ENCODE measurements at places on chromosomes 12 and 14. TPM values are rescaled to one million over a fixed set of nuclear protein-coding genes. Genes with fewer than 3 reads are reported as not detected.

EGLN3 gene
- total RNA-seq, result 1.7 TPM

MIPOL1 gene
- total RNA-seq, result 16.3 TPM

RAB35 gene
- total RNA-seq, result 32.1 TPM

HPD gene
- total RNA-seq, result 1.4 TPM

CACNA1C gene
- total RNA-seq, result 10.0 TPM

IGF1 gene
- total RNA-seq, result 0.39 TPM

PAPLN gene
- total RNA-seq, result 3.2 TPM

TAC3 gene
- not detected for total RNA-seq

VAMP1 gene
- total RNA-seq, result 20.4 TPM

PIWIL1 gene
- not detected for total RNA-seq

RNFT2 gene
- 6.6 TPM for total RNA-seq

PABPN1 gene
- total RNA-seq, result 77.2 TPM

SLC35F4 gene
- not detected for total RNA-seq

MAP1LC3B2 gene
- 0.52 TPM for total RNA-seq

RAD9B gene
- total RNA-seq, result 0.46 TPM

C12orf57 gene
- total RNA-seq, result 64.3 TPM

FAIM2 gene
- total RNA-seq, result 3.7 TPM

CNTN1 gene
- 1.8 TPM for total RNA-seq

ZNF10 gene
- total RNA-seq, result 10.8 TPM

KRT8 gene
- 9.3 TPM for total RNA-seq

CLEC6A gene
- not detected for total RNA-seq

TRHDE gene
- total RNA-seq, result 1.6 TPM

DACT1 gene
- 43.4 TPM for total RNA-seq

OLR1 gene
- not detected for total RNA-seq

SIX6 gene
- not detected for total RNA-seq

SRGAP1 gene
- total RNA-seq, result 17.6 TPM

FIGNL2 gene
- under 0.01 TPM for total RNA-seq

NEUROD4 gene
- not detected for total RNA-seq

PRR4 gene
- total RNA-seq, result 1.2 TPM

BICDL1 gene
- not detected for total RNA-seq

GLIPR1L1 gene
- not detected for total RNA-seq

CLEC7A gene
- not detected for total RNA-seq

SPX gene
- 1.2 TPM for total RNA-seq

SIRT4 gene
- total RNA-seq, result 2.0 TPM

ATG2B gene
- 27.4 TPM for total RNA-seq

MMP17 gene
- total RNA-seq, result 7.8 TPM

Measured in smooth muscle cell of the pulmonary artery (primary cell).